ENCODE measurements at places on chromosomes 7 and 10.

DNA sequence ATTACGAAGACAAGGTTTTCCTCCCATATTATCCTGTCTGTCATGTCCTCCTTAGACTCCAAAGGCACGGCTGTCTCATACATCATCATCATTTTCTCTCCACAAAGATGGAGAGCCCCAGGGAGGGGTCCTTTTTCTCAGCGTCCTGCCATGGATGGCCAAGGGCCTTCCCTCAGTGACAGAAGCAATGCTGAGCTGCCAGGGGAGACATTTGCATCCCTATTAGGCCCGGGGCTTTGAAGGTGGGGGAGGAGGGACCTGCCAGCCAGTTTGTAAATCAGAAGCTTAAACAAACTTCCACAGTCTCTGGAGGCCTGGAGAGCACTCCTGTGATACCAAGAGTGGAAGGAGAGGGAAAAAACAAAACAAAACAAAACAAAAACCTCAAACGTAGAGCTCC is 112.4 kb upstream of the ADO start:
- DNase-seq: no peak

DNA sequence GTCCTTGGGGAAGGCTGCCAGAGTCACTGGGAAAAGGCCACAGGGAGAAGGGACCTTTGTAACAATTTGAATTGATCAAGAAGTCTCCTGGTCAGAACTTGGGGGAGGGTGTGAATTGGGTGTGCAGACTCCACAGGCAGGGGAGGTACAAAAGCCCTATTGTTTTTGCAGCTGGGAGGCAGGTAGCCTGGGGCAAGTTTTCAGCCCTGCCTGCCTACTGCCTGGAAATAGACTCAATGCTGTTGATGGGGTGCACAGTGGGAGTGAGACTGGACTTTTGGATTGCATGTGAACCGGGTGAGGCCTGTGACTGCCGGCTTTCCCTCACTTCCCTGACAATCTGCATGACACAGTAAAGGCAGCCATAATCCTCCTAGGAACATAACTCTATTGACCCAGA is 947.0 kb downstream of the REEP3 start:
- DNase-seq: no peak

DNA sequence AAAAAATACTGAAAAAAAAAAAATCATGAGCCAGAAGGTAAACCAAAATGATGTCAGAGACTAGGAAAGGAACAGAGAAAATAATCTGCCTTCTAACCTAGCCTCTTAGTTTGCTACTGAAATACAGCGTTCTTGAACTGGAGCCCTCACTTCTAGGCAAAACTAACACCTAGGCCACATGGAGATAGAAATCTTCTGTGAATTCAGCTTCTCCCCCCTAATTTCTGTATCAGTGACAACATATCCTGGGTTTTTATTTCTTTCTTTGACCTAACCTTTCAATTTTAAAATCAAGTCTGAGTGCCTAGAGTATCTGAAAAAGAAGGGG is 100.1 kb upstream of the GLCCI1 start:
- DNase-seq: no peak

- no peak for DNase-seq
These were observed 12.6 kb downstream of the MAFK start for GRCh38 chr7:1542841-1543747.

DNA sequence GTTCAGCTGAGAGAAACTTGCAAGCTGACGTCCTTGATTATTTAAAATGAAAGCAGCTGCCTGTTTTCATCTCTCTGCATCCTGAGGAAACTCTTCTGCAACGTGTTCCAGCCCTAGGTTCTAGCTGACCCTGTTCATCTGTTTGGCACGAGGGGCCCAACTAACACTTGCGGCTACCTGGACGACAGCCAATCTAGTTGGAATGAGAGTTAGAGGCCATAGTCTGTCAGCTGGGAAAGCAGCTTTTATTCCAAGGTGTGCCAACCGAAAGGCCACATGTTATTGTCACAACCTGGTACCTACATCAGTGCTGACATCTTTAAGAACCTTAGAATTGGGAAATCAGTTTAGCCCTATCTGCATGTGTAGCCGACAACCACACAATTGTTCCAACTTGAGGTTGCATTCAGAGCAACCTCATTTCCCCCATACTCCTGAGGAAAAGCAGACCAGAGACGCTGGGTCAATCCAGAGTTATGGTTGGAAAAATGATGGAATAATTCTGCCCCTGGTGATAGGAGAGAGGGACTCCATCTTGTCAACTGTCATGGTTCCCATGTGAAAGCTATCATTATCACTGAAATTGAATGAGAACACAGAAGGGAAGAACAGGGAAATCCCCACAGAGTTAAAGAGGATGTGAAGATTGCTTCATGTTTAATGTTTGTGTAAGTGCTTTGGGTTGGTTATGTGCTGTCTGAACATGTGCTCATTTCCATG is 121.6 kb downstream of the EGFR start:
- DNase-seq: peak; percentile 51

GRCh38 chr10:1227510-1228402 is 171.6 kb downstream of the WDR37 start:
- no peak for DNase-seq

DNA sequence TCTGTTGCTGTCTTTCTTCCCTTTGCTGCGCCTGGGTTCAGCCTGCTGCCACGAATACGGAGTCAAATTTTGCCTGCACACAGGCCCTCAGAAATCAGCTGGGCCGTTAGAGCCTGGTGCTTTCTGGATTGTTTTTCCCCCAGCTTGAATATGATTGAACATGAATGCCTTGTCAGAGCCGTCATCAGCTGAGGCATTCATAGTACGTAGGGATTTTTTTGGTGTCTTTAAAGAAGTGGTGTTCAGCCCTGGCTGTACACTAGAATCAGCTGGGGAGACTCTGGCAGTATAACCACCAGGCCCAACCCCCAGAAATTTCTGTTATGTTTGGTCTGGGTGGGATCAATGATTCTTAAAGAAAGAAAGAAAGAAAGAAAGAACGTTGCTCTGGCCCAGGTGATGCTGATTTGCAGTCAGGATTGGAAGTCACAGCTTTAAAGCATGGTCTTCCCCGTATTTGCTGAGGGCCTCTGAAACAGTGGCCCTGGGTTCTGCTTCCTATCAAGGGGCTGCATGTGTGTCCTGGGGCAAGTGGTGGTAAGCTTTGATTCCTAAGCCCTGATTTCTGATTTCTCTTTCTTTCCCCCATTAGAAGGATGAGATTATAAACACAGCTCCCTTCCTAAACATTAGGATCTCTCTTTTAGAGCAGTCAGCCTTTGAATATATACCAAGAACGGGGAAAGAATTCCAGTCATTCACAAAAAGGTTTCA is 24.7 kb downstream of the NUB1 start:
- DNase-seq: no peak

Data from AG08395 (cell line).